Heart left ventricle (tissue), 16 donors: ENCODE measurements at places on chromosomes 2 and 18. TPM values are rescaled to one million over a fixed set of nuclear protein-coding genes. Genes with fewer than 3 reads are reported as not detected.

DNA sequence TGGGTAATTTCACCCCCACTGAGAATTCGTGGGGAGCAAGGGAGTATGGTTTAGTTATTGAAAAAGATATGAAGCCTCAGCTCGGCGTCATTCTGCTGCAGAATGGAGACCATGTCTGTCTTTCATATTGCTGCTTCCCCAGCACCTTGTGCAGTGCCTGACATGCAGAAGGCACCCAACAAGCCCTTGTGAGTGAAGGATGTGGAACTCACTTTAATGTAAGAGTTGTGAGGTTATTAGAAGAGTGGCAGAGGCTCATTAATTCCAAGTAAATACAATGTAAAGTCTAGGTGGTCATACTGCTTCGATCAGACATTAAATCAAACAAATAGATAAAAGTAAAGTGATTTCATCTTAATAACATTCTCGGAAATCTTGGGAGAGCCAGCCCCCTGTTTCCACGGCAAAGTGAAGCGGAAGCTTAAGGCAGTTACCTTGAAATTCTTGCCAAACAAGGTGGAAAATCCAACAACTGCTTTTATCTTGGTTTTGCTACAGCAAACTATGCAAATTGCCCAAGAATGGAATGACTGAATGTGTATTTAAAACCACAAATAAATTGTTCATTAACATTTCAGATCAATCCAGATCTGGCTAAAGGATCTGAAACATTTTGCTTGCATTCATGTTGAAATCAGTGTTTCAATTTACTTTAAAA lies 9.6 kb downstream of the CFAP221 start:
- no peak for DNase-seq

GRCh38 chr2:5444168-5444567 lies 248.0 kb upstream of the SOX11 start:
- no peak for DNase-seq

DNA sequence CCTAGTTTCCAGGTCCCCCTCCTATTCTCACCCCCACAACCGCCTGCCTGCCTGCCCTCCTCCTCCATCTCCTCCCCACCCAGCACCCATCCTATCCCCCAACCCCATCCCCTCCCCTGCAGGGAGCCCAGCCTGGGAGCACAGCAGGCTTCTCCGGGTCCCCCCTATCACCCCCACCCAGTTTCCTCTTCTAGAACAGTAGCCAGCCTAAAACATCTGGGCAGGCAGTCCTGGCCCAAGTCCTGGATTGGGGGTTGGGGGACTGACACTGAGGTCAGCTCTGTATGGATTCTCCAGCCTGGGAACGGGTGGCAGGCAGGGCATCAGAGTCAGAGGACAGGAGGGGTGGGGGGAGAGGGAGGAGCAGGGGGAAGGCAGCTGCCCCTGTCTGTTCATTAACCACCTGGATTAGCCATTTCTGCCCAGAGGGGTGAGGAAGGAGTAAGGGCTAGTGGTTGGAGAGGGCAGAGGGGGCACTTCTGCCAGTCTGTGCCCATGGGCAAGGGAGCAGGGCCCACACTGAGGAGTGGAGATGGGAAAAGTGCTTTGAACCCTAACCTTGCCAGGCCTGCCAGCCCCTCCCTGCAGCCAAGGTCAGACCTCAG lies 60.0 kb downstream of the TNS1 start:
- DNase-seq: peak; percentile 56

DNA sequence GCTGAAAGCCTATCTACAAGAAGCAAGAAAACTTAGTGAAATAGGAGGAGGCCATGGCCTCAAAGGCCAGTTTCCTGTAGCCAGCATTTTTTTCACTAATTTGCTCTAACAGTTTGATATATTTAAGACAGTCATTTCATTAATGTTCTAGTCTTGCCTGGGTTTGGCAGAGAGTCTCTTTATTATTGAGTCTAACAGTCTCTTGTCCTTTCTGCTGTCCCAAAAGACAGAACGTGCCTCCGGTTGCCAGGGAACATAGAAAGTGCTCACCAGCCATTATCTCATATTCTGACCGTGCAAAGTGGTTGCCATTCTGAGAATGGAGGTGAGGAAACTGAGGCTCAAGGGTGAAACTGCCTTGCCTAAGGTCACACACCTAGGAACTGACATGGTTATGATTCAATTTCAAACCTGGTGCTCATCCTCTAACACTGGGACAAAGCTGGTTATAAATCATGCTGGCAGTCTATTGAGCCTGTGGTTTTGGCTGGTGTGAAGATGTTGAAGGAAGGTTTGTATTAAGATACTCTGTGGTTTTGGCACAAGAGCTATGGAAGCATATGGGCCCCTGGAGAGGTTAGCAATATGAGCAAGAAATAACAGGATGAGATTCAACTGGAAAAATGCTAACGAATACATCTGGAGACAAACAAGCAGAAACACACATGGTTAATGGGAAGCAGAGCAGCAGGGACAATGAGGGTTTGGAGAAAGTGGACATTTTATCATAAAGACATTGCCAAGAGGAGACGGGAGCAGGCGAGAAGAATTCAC lies 903.3 kb upstream of the KLHL29 start:
- DNase-seq: no peak

DNA sequence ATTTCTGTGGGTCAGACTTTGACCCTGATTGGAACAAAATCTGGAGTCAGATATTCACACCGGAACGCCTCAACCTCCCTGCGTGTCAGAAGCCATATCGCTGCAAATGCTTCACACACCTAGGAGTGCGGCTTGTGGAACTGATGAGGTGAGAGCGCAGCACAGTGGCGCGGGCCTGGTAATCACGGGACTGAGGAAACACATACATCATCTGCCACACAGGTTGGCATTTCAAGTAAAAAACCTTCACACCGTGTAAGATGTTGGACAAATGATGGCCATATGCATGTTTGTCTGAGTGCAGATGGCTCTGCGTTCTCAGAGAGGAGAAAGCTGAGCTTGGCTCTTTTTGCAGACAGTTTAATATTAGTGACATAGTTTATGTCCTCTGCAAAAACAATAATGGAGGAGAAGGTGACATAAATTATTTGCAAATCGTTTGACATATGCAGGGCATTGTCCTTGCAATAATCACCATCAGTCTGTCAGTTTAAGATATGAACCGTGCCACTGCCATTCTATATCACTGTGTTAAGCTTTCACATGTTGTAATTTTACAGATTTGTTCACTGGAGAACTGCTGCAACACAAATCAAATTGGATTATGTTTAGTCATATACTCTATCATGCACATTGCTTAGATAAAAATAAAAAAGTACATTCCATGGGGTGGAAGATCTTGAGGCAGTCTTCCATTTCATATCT lies 101.4 kb downstream of the MTX2 start:
- DNase-seq: no peak

GRCh38 chr2:132646540-132647108 lies 23.4 kb downstream of the LYPD1 start:
- no peak for DNase-seq

The GPR35 gene
- 0.79 TPM for total RNA-seq

DNA sequence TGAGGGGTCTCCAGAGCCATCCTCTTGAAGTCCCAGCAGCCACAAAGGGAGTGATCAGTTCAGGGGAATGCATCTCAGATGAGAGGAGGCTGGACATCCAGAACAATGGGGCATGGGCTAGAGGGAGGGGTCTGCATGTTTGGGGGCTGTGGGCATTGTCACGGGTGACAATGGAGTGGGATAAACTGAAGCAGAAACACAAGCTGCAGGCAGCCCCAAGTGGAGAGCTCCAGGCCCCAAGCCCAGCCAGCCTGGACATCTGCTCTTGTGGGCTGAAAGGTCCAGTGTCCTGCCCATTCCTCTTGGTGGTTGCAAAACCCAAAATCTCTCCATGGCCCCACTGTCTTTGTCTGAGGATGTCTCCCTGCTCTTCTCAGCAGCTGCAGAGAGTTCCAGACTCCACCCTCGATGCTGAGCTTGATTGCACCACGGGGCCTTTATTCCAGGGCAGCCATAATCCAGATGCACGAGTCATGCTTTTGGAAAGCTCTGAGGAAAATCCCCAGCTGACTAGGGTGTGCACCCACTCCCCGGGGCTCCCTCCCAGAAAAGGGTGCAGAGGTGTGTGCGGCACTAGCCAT lies 149.4 kb downstream of the TNS1 start:
- no peak for DNase-seq

GRCh38 chr2:234823877-234824376 lies 127.9 kb upstream of the SH3BP4 start:
- DNase-seq: peak; percentile 51

The SLC40A1 gene
- total RNA-seq: 109 TPM
